ENCODE measurements at places on chromosomes 3 and 15.

GRCh38 chr15:94416820-94417219 lies 185.5 kb downstream of the MCTP2 start:
- DNase-seq: no peak

DNA sequence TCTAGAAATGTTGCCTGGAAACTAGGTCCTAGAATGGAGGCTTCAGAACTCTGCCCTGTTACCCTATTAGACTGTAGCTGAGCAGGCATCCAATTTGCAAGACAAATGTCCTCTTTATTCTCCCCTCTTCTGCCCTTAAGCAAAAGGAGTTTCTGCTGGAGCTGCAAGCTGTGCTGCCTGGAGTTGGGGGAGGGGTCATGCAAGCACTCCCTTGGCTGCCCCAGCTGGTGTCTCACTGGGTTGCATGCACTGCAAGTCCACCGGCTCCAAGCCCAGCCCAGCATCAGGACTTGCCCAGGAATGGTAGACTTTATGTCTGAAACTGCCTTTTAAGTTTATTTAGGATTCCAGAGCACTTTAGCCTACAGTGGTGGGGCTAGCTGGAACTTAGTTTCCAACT lies 15.7 kb upstream of the RBP2 start:
- no peak for DNase-seq

- DNase-seq: no peak
Measured at GRCh38 chr3:60080648-60081047, 1030.8 kb upstream of the CFAP20DC start.

- DNase-seq: peak; percentile 9
Measured at GRCh38 chr3:30011237-30011803, 595.1 kb upstream of the TGFBR2 start.

GRCh38 chr3:172352786-172353185 lies 95.5 kb downstream of the GHSR start:
- no peak for DNase-seq

GRCh38 chr3:47705391-47705790 lies 76.3 kb downstream of the SMARCC1 start:
- DNase-seq: no peak

DNA sequence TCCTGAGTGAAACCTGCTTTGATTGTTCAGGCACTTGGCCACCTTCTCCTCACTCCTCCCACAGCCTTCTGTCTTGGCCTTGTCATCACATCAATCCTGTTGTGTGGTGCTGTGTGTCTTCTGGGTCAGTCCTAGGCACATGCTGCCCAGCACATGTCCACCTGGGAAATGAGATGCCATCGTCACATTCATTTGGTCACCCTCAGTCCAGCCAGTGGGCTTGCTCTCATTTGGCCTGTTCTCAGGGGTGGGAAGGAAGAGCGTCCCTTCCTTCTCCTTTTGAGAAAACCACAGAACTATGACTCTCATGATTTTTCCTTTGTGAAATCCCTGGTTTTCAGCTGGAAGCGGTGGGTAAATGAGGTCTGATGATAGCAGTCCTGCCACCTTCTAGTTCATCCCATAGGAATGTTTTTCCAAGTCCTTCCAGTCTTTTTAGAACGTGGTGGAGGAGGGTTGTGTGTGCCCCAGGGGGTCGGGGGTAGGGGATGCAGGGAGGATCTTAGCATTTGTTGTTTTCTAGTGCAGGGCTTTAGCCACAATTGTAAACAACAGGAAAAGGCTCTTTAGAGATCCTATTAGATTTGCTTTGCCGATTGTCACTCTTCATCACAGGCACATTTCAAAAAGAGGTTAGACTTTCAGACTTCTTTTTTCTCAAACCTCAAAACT lies 8.4 kb upstream of the PLA1A start:
- DNase-seq: no peak

DNA sequence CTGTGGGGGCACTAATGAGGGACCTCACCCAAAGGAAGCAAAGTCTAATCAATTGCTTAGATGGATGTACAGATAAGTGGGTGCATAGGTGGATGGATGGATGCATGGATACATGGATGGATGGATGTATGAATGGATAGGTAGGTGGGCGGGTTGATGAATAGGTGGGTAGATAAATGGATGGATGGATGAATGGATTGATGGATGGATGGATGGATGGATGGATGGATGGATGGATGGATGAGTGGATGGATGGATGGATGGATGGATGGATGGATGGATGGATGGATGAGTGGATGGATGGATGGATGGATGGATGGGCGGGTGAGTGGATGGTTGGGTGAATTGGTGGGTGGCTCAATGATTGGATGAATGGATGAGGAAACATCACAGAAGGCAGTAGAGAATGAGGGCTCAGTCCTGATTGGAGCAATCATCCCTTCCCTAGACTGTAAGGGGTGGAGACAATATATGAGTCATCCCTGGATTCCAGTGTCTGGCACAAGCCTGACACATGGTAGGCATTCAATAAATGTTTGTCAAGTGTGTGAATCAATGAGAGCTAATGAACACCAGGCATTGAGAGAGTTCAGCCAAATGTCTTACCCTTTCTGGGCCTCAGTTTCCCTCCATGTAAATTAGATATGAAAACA lies 40.4 kb upstream of the PXYLP1 start:
- no peak for DNase-seq

- no peak for DNase-seq
Measured at GRCh38 chr3:178808748-178809147, 262.9 kb downstream of the ZMAT3 start.

- no peak for DNase-seq
Measured at GRCh38 chr15:97248376-97248775, 712.1 kb upstream of the ARRDC4 start.

GRCh38 chr3:141255846-141256261 lies 24.2 kb downstream of the PXYLP1 start:
- DNase-seq: peak; percentile 66

DNA sequence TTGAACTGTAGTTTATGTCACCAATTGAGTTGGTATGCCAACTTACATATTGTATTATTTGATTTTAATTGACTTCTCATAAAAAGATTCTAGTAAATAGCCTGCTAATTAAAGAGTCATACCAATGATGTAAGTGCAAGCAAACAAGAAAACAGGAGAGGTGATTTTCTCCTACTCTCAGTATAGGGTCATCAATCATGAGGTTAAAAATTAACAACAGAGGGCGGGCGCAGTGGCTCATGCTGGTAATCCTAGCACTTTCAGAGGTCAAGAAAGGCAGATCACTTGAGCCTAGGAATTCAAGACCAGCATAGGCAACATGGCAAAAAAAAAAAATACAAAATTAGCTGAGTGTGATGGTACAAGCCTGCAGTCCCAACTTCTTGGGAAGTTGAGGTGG lies 108.7 kb downstream of the MYO9A start:
- no peak for DNase-seq

- DNase-seq: no peak
Measured at GRCh38 chr3:108222853-108223565, 785 bp upstream of the IFT57 start.

- DNase-seq: no peak
Measured at GRCh38 chr3:128319107-128319506, 147.6 kb downstream of the DNAJB8 start.

- DNase-seq: no peak
Measured at GRCh38 chr3:42632146-42632545, 21.4 kb upstream of the ZBTB47 start.

DNA sequence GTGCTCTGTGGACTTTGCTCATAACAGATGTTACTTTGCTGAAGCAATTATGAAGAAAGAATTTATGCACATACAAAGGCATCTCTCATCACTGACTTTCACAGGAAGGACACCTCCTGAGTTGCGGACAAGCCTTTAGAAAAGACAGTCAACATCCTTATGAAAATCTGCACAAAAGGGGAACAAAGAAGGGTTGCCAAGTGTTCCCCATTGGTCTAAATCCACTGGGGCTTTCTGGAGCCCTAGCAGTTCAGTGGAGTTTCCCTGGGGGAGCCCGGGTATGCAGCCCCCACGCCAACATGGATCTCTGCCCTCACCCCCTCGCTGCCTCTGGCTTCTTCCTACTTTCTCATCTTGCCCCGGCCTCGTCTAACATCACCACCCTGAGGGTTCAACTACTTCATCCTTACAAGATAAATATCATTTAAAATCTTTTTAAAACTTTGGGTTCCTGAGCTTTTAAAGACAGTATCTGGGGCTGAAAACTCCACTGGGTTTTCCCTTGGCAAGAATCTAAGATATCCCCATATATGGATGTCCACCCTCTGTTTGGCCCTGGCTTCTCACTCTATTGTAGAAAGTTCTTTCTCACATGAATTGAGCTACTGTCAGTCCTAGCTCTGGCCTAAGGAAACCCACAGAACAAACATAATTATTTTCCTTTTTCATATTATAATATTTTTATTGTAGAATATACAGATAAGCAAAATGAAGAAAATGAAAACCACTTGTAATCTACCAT lies 207.9 kb upstream of the RGMA start:
- no peak for DNase-seq

GRCh38 chr3:26350853-26351252 lies 271.7 kb upstream of the LRRC3B start:
- no peak for DNase-seq

- no peak for DNase-seq
Measured at GRCh38 chr3:108329947-108330346, 33.6 kb downstream of the HHLA2 start.

DNA sequence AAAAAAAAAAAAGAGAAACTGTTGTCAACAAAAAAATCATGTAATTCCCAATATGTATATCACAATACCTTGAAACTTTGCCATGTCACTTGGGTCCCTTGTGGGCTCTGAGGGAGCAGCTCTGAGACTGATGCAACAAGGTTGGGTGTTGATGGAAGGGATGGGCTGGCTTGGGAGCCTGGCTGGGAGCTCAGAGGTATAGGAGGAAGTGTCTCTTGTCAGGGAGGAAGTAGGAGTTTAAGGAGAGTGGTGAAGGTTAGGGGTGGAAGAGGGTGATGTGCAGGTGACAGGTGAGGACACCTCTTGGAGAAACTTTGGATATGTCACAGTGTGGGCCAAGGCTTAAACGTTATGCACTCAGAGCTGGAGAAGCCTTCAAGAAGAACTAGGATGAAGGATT lies 2.0 kb upstream of the TM6SF1 start:
- no peak for DNase-seq

GRCh38 chr3:44476181-44476611 lies 1.3 kb downstream of the ZNF445 start:
- DNase-seq: no peak

- DNase-seq: no peak
Measured at GRCh38 chr3:177977381-177978158, 558.7 kb upstream of the KCNMB2 start.

- DNase-seq: peak; percentile 87
Measured at GRCh38 chr3:105868742-105869530, at the start of gene CBLB. Gene CBLB, minus strand, starts transcription at chr3:105869012. Its CDS starts 1,435 bp downstream, at chr3:105867577.

DNA sequence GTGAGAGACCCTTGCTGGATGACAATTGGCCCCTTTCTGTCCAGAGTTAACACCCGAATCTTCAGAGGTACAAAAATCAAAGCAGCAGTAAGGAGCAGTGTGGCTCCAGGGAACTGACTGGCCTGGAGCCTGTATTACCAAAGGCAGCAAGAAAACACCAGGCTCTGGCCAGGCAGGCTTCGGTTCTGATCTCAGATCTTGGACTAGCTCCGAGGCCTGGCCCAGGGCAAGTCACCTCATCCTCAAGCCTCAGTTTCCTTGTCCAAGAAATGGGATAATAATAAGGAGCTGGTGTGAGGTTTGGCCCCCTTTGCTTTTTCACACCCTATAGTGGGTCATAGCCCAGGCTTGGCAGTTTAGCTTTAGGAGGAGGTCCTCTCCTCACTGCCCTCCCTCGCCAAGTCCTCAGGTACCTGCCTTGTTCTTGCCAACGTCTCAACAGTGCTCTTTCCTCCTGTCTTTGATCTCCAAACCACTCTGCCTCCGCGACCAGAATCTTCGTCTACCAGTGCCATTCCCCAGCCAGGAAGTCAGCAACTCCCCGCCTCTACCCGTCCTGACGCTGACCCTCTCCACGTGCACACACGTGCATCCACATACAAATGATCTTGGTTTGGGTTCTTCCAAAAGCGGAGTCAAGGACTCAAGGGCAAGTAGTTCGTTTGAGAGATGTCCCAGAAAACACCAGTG lies 82.6 kb upstream of the TLE3 start:
- no peak for DNase-seq

GRCh38 chr3:48402281-48402732 lies 27.6 kb downstream of the PLXNB1 start:
- peak; percentile 2 for DNase-seq

- DNase-seq: no peak
Measured at GRCh38 chr15:66961407-66961884, 104.0 kb upstream of the SMAD3 start.

DNA sequence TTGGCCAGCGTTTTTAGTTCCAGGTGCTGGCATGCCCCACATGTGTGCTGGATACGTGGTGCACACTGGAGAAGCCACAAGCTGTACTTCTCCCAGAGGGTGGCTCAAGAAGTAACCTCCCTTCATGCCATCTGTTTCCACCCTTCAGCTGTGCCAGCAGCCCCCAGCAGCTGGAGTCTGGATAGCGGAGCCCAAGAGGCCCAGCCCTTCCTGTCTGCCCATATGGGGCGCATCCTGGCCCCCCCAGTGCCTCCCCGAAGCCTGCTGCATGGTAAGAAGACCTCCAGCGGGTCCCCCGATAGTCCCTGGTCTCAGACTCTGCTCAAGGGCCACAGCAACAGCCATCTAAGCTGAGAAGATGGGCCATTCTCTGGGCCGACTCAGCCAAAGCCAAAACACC lies 5.8 kb upstream of the MANF start:
- DNase-seq: no peak

DNA sequence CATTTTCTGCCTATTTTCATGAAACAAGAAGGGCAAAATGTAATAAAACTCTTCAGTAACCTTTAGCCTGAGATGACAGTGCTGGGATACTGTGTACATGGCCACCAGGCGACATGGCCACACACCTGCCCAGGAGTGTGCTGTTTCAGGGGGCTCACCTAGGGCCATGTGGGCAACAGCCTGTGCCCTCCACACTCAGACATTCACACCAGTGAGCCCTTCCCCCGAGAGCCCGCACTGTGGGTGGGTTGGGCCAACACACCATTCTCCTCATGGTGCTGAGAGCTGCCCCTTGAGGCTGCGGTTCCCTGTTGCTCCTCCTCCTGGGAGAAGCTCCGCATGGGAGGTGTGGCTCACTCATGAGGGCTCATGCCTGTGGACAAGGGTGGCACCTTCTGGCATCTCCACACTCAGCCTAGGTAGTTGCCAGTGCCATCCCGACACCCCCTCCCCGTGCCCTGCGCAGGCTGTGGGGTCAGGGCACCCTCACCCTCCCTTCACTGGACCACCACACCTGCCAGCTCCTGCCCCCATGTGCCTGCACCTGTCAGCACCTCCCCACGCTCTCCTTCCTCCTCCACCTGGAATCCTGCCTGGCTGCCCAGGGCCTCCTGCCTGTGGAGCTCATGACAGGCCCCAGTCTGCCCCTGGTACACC lies 19.7 kb downstream of the OCA2 start:
- no peak for DNase-seq

DNA sequence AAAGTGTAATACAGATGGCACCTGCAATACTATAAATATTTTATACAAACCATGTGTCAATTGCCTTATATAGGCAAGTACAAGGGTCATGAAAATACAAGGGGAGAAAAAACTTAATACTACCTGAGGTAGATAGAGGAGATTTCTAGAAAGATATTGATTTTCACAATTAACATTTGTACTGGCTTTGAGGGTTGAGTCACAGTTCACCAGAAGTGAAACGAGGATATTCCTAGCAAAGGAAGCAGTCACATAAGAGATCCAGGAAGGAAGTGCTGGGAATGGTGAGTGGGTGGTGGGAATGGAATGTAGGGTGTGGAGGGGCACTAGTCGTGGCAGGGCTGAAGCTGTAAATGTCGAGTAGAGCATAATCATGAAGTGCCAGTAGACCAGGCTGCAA lies 108.7 kb downstream of the P2RY1 start:
- no peak for DNase-seq

GRCh38 chr3:42501321-42501680 lies 1.1 kb upstream of the VIPR1 start:
- no peak for DNase-seq

- no peak for DNase-seq
Measured at GRCh38 chr3:141651409-141651808, 86.7 kb upstream of the RNF7 start.
